ENCODE measurements at places on chromosomes 4 and X. TPM values are rescaled to one million over a fixed set of nuclear protein-coding genes. Genes with fewer than 3 reads are reported as not detected.

DNA sequence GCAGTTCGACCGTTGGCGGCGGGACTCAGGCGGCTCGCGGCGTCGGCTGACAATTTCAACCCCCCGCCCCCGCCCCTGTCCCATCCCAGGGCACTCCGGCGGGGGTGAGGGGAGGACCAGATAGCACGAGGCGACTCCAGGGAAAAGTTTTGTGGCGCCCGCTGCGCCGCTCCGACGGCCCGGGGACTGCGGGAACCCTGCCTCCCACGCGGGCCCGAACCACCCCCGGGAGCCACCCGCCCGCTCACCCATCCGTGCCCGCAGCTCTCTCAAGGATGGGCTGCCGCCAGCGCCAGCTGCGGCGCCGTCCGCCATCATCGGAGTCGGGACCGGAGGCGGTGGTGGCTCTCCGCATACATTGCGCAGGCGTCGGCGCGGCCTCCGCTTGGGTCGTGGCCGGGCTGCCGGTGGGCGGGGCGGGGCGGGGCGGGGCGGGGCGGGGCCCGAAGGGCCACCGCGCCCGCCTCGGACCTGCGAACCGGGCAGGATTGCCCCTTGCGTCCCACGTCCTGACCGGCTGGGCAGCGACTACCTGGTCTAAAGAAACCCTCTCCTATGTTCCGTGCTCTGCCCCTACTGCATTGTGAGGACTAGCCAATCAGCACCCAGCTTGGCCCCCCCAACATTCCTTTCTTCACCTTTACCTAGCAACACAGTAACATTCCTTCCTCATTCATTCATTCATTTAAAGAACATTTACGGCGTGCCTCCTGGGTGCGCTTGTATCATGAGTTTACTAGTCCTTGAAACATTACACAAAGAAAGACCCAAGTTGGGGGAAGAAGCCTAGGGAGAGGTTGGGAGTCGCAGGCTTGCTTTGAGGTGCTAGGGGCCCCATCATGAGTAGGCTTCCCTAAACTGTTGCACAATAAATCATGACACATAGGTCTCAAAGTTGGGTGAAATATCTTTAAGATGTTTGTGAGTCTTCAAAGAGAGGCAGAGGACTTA is at the start of gene MAP7D3:
Gene MAP7D3, minus strand, starts transcription at position 360 of the 951 bp plus-strand sequence. Its CDS starts 42 bp downstream, at position 318.
- DNase-seq: peak; percentile 61

DNA sequence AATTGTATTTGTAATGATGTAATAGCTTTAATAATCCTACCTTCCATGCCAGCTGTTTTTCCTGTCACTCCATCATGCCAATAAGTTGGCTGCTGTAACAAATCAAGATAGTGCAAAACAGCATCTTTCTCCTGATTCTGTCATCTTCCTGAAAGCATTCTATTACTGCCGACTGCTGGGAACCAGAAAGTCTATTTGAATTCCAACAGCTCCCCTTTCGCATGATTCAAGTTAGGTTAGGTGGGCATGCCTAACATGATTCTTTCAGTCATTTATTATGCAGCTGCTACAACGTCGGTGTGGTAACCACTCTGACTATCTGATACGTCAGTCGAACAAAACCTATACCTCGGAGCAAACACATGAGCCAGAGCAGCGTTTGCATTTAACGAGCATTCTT is 127.9 kb upstream of the DMD start:
- DNase-seq: no peak

GRCh38 chrX:135411893-135412292 is 9.9 kb upstream of the SMIM10L2A start:
- no peak for DNase-seq

- no peak for DNase-seq
Observed at GRCh38 chrX:69136546-69137331, 28.5 kb downstream of the PJA1 start.

DNA sequence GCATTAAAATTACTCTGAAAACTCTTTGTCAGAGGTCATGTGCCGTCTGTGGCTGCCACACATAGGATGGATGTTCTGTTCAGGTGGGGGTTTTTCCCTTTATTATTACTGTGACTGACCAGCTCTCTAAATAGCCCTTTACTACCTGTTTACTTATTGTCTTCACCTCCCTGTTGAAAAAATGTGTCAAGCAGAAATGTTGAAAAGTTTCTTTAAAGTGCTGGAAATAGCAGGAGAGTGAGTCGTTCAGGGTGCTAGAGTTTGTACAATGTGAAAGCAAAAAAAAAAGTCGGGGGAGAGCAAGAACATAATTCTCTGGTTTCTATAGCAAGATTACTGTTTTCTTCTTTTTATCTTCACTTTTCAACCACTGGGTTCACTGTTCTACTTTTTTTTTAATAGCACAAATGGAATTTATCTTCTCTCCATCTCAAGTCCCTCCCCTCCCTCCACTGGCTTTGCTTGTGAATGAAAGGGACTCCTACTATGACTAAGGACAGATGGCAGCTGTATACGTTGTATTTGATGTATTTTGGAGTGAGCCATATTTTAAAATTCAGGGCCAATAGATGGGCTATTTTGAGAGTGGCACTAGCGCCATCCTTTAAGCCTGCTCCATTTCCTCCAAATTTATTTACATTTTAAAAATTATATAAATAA is 33.3 kb downstream of the ARX start:
- no peak for DNase-seq

- no peak for DNase-seq
Observed at GRCh38 chr4:6124386-6125102, 75.8 kb downstream of the JAKMIP1 start.

GRCh38 chr4:153933915-153934687 is 145.2 kb upstream of the SFRP2 start:
- DNase-seq: no peak

DNA sequence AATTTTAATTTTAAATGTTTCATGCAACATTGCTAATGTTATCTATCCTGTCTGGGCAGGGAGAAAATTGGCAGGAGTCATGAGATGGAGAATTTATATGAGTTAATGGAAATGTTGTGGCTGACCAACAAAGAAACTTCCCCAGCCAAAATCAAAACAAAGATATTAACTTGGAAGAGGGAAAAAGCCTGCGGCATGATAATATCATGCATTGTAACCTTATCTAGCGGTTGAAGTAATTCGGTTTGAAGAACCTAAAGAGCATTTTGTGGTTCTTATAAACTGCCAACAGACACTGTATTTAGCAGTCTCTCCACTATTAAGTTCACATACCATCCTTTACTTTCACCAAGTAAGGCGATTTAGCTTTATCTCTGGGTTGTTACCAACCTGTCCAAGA is 42.3 kb downstream of the DKK2 start:
- DNase-seq: no peak

DNA sequence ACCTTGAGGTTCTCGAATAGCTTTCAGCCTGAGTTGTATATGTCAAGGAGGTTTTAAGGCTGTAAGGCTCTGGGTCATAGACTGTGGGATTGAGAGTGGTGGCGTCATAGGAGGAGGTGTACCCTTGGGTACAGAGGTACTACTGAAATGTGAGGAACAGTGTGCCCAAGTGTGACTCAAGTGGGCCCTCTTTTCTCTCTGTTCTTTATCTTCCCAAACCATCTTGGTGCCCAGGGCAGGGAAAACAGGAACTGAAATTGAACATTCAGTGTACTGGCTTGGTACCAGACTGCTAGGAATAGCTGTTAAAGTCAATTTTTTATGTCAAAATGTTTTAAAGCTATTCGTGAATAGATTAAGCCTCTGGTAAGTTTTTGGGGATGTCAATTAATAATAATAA is 136.2 kb upstream of the RPS6KA3 start:
- no peak for DNase-seq

GRCh38 chr4:56666279-56666678 is 14.8 kb downstream of the HOPX start:
- DNase-seq: no peak

GRCh38 chrX:16177260-16177659 is 10.0 kb downstream of the MAGEB17 start:
- no peak for DNase-seq

DNA sequence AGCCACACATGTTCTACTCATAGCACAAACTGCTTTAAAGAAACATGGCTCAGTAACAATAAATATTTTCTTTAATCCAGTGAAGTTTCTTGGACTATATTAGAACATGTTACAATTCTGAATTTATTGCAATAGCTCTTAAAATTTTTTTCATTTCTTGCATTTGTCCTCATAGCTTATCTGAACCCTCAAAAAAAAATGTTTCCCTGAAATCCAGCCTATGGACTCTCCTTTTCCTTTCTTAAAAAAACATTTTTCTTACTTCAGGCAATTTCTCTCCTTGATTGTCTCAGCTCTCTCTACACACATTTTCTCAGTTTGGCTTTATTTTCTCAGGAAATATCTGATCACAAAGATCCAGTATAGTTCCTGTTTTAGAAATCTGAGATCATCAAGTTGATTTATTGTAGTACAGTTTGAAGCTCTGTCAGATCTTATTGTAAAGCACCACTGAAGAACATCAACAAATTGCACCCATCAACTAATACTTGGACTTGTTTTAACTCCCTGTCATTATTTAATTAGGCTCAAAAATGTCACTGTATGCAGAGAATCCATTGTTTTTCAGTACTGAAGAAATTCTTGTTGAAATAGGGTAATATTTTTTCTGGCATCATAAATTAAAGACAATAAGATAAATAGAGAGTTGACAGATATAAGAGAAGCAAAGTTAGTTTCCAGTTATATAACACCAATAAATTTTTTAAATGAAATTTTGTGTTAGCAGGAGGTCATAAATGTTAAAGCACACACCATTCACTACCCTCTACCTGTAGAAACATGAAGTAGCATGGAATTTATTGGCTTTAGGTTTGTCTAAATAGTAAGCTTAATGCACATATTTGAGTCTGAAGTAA is 317.7 kb downstream of the ARHGAP24 start:
- DNase-seq: no peak

GRCh38 chrX:100685284-100685996 is 41.4 kb downstream of the SRPX2 start:
- peak; percentile 75 for DNase-seq

GRCh38 chr4:172892300-172892699 is 276.3 kb upstream of the GALNT7 start:
- DNase-seq: no peak

DNA sequence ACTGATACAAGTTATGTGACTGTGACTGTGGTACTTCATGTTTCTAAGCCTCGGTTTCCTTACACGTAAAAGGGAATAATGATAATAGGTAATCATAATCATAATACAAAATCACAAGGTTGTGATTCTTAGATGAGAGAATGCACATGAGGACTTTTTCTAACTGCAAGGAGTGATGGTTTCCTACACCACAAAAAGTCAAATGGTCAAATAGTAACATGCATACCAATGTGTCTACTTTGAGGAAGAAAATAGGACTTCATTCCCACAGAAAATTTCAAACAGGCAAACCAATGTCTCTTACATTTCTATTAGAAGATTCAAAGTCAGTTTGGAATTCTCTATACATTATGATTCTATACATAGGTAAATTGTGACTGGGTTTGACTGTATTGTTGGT is 368.7 kb upstream of the FTHL17 start:
- DNase-seq: no peak

DNA sequence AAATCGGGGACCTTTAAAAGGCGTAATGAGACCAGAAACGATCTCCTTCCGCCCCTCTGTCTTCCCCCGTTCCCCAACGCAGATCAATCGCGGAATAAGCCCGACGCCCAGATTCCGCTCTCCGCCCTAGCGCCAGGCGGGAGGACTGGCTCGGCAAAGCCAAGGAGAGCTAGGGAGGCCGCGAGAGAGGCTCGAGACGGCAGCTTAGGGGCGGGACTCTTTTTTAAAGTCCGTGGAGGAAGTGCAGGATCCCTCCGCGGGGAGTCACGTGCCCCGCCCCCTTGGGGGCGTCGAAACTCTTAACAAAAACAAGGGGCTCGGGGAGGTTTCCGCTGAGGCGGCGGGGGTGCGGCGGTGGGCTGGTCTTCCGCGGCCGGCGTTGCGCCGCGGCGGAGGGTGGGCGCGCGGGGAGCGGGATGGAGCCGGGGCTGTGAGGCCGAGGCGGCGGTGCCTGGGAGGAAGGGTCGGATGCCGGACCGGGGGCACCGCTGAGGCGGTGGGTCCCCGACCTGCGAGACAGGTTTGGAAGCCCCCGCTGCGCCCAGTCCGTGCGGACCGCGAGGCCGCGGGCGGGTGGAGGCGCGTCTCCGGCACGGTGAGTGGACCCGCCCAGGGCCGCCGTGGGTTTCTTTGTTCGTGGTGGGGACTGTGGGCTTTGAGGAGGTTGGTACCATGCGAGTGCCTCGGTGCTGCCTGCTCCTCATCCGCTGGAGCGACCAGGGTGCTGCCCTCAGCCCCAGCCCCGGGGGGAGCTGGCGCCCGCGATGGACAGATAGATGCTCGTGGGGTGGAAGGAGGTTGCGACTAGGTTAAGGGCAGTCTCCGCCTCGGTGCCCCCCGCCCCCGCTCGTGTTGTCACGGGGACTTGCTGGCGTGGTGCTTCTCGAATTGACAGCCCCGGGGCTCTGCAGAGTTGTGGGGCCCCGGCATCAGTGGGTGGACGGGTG is at the start of gene CCNG2:
Gene CCNG2, plus strand, starts transcription at position 296 of the 947 bp plus-strand sequence. CDS start 1,326 bp downstream, outside the sequence.
- DNase-seq: peak; percentile 93

DNA sequence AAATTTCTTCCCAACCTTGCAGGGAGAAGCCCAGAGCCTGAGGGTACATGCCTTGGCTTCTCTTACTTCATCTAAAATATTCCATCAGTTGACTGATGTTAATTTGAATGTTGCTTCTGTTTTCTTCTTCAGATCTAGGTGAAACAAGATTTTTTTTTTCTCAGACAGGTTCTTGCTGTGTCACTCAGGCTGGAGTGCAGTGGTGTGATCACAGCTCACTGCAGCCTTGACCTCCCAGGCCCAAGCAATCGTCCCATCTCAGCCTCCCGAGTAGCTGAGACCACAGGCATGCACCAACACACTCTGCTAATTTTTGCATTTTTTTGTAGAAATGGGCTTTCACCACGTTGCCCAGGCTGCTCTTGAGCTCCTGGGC is 62.1 kb upstream of the KLF3 start:
- DNase-seq: no peak

- DNase-seq: no peak
Observed at GRCh38 chrX:63932006-63932405, 147.0 kb upstream of the ARHGEF9 start.

Gene CSAG1
- not detected for total RNA-seq

Gene NUP62CL
- total RNA-seq: 2.7 TPM

Gene DDX53
- not detected for total RNA-seq

Gene COX7B2
- not detected for total RNA-seq

Gene ADH1C
- total RNA-seq: 43.5 TPM

Gene ACE2
- total RNA-seq: 1.8 TPM

Gene MSL3
- total RNA-seq: 22.8 TPM

Gene FDCSP
- total RNA-seq: not detected

Gene VSIG4
- 23.4 TPM for total RNA-seq

Gene SULT1E1
- 6.0 TPM for total RNA-seq
